CD8-positive, alpha-beta memory T cell (primary cell): ENCODE measurements at places on chromosomes 3 and 15. TPM values are rescaled to one million over a fixed set of nuclear protein-coding genes. Genes with fewer than 3 reads are reported as not detected.

The CCR1 gene
- 1.5 TPM for total RNA-seq

DNA sequence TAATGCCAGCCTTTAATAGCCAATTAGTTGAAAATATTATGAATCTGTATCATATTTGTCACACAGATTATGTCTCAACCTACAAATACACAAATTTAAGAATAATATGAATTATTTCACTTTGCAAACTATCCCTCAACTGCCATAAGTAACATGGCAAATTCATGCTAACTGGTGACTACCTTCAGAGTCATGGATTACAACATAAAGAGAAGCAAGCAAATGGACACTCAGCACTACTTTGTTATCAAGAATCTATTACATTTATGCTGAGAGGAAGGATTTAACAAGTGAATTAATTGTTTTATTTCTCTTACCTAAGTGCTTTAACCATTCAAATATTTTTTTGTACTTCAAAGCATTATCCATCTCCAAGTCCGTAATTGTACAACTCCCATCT lies 103.1 kb upstream of the BCL6 start:
- no peak overlapping the region for H3K4me3 ChIP-seq
- no peaks in the 10 kb centered on the region for H3K27me3 ChIP-seq
- no peak overlapping the region for H3K27ac ChIP-seq
- no peak for DNase-seq

GRCh38 chr15:72540606-72541237 lies 66.6 kb downstream of the ARIH1 start:
- H3K27ac ChIP-seq: no peak overlapping the region
- no peak overlapping the region for H3K4me3 ChIP-seq
- peaks cover 10% of the 10 kb centered on the region for H3K4me1 ChIP-seq
- no peak for DNase-seq

- no peak overlapping the region for H3K27ac ChIP-seq
- no peaks in the 10 kb centered on the region for H3K4me1 ChIP-seq
- no peak for DNase-seq
- no peak overlapping the region for H3K4me3 ChIP-seq
- no peaks in the 10 kb centered on the region for H3K27me3 ChIP-seq
Observed at GRCh38 chr3:163481738-163482137, 1596.6 kb downstream of the SI start.

- peaks cover 6% of the 10 kb centered on the region for H3K4me1 ChIP-seq
- H3K36me3 ChIP-seq: peaks cover 32% of the 10 kb centered on the region
- no peak overlapping the region for H3K27ac ChIP-seq
- DNase-seq: no peak
Observed at GRCh38 chr3:51934991-51935885, 6.5 kb downstream of the RRP9 start.
